CD4-positive, CD25-positive, alpha-beta regulatory T cell (primary cell): ENCODE measurements at places on chromosomes 16 and 17.

- no peak for DNase-seq
These were observed 116.9 kb upstream of the CLEC3A start for GRCh38 chr16:77905374-77905920.

- no peak for DNase-seq
These were observed 6.0 kb downstream of the TMEM106A start for GRCh38 chr17:43217614-43218087.

DNA sequence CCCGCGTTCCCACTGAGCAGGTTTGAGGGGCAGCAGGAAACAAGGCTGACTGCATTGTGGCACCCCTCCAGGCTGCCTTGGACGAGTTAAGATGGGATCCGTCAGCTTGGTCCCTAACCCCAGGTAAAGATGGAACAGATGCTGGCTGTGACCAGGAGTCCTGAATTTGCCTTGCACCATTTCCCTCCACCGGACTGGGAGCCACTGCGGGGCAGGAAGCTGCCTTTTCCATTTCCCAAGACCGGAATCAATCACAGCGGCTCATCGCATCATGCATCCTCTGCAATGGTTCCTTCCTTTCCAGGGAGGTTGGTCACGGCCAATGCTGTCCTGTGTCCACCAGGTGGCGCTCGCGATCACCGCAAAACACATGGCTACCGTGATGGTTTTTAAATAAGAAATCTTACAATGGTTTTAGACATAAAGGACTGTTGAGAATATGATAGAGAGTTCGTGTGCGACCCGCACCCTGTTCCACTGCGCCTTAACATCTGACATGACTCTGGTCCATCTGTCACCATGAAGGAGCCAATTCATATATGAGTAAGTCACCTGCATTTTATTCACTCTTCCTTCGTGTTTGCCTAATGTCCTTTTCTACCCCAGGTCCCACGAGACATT is 6.8 kb upstream of the MEAK7 start:
- peak; percentile 67 for DNase-seq

DNA sequence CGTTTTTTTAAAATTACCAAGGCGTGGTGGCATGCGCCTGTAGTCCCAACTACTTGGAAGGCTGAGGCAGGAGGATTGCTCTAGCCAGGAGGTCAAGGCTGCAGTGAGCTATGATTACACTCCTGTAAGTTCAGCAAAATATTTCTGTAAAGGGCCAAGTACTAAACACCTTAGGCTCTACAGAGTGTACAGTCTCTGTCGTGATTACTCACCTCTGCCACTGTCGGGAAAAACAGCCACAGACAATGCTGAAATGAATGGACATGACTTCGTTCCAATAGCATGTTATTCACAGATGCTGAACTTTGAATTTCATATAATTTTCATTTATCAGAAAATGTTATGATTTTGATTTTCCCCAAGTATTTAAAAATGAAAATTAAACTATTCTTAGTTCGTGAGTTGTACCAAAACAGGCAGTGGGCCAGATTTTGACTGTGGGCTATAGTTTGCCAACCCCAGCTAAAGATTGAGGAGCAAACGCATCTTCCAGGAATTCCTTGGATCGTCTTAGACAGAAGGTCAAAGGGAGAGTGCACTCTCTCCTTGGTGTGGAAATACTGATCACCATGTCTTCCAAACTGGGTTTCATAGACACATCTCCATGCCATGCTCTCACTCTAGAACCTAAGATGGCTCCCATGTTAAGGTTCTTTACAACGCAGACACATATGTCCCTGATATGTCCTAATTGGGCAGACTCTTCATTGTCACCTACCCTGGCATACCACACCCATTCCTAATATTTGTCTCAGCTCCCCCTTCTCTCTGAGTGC is 89.5 kb downstream of the MARF1 start:
- no peak for DNase-seq

- DNase-seq = no peak
These were observed 70.9 kb upstream of the KIFC3 start for GRCh38 chr16:57873218-57873617.

DNA sequence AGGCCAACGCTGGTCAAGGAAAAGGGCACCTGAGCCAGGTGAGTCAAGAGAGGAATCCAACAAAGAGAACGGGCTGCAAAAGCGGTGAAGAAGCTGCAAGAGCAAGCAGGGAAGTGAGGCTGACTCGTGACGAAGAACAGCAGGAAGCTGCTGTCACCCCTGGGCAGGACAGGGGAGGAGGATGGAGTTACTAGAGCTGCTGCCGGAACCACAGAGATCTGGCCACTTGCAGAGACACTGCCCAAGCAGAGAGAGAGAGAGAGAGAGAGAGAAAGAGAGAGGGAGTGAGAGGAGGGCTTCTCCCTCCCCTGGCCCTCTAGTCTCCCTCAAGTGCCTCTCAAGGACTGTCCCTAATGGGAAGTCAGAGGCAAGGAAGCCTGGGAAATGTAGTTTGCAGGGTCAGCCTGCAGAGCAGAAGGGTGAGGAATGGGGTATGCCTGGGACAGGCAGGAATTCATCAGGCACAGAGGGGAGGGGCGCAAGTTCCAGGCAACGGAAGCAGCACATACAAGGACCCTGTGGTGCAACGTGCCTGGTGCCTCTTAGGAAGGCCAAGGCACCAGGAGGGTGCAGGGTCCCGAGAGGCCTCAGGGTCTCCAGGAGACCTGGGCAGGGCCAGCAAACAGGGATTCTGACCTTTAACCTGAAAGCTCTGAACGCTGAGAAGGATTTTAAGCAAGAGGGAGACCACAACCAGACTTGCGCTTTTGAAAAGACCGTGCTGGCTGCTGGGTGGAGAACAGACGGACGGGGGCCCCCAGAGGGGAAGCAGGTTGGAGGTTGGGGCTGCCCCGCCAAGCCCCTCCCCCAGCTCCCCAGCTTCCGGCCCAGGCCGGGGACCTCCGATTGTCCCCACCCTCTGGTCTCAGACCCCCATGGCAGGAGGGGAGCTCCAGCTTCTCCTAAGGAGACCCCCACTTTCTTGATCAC is 45.8 kb upstream of the CIBAR2 start:
- DNase-seq = peak; percentile 20

DNA sequence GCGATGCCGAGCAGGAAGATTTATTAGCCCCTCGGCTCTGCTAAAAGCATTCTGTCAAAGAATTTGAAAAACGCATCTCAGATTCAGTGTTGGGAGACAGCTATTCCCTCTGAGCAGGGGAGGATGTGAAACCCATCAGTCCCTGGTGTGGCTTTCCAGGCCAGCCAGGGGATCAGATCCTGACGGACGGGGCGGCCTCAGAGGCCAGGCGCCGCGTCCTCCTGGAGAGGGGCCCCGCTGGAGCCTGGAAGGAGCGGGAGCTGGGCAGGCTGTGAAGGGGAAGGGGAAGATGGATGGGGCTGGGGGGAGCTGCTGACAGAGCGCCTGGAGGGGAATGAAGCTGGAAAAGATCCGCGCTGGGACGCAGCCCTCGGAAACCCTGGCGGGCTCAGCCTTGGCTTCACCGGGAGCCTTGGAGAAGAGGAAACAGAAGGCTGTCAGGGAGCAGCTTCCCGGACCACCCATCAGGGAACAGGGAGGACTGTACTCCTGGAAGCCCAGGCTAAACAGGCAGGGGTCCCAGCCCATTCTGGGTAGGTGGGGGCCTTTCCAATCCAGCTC is 358.0 kb downstream of the C16orf95 start:
- no peak for DNase-seq

DNA sequence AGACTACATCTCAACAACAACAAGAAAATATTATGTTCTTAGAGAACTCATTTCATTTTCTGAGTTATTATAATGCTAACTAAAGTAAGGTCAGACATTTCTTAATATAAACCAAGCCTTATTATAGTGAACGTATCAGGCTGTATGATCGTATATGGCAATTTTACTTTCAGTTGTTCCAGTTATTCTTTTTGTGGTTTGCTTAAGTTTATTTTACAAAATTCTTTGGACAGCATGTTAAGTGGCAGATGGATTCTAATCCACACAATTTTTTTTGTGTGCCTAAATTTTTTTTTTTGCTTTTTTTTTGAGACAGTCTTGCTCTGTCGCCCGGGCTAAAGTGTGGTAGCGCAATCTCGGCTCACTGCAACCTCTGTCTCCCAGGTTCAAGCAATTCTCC is 59.0 kb downstream of the VMP1 start:
- DNase-seq = no peak
